ENCODE measurements at places on chromosomes 1 and 21.

DNA sequence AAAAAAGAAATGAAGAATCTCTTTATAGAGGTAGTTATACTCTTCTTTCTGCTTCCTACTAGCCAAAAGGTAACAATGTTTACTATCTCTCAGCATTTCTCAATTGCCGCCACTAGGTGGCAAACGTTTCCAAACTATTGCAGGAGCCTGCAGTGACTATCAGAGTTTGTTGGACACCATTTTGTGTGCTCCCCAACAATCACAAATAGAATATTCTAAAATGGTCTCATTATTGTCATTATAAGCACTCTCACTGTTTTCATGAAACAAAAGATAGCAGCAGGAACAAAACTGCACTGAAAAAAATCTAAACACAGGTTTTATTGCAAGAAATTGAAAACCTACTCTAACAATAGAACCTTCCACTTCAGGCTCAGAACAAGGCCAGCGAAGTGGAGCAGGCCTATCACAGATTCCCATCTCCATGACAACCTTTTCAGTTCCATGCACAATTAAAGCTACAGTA lies 83.9 kb upstream of the PLPPR4 start:
- DNase-seq: peak; percentile 87

DNA sequence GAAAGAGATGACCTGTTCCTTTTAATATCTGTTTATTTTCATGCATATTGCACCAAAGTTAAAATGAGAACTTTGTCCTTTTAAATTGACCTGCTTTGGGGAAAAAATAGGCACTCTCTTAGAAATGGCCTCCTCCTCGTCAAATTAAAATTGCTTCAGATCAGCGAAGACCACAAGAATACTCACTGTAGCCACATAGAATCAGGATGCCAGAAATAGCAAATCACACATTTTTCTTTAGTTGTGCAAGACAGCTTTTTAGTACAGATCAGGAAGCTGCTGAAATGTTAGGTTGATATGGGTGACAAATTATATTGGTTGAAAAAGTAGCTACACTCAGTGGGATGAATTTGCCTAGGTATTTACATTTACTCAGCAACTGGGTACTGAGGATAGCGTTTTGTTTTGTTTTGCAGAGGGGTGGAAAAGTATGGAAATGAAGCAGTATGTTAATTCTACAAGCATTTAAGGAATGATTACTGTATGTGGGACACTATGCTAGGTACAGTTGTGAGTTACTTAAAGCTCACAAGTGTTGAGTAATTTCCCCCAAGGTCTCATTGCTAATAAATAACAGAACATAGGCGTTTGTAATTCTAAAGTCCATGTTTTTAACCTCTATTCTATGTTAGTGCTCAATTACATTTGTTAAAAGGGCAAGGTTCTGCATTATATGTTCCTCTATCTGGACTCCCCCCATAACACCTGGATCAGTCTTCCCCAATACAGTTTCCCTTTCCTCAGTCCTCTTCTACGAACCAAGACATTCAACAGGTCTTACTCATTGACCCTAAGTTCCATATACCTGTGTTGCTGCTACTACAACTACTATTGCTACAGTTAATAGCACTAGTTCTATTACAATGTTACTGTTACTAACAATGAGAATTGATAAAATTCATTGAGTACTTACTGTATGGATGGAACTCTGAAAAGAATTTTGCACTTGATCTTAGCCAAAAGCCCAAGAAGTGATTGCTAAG lies 99.4 kb upstream of the S1PR1 start:
- DNase-seq: no peak

DNA sequence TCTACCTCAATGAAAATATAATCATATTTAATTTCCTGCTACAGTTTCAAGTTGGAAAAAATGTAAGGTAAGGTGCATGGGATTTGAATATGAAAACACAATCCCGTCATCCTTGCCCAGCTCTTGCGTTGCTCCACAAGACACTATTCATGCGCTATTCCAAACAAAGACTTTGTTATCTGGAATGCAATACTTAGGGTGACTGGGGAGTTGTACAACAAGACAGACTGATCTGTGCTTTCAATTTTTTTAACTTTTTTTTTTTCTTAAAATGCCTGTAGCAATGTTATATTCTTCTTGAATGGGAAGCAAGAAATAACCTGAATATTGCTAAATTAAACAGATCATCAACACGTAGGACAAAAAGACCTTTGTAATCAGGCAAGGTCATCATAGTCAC lies 1077.2 kb downstream of the TTLL7 start:
- no peak for DNase-seq

GRCh38 chr1:230306169-230306568 lies 120.0 kb downstream of the PGBD5 start:
- no peak for DNase-seq

DNA sequence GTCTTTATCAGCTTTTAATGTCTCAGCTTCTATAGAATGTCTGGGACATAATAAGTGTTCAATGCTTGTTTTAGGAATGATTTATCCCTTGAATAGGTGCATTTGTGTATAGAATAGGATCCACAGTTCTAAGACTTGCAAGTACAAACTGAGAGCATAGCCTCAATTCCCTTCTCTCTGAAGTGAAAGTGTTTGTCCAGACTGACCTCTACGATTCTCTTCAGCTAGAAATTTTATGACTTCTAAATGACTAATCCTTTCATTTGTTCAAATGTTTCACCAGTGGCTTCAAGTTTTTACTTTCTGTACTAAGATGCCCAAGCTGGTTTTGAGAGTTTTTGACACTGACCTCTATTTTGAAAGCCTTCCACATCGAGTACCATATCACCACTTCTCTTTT lies 608.2 kb upstream of the ADGRL4 start:
- no peak for DNase-seq

DNA sequence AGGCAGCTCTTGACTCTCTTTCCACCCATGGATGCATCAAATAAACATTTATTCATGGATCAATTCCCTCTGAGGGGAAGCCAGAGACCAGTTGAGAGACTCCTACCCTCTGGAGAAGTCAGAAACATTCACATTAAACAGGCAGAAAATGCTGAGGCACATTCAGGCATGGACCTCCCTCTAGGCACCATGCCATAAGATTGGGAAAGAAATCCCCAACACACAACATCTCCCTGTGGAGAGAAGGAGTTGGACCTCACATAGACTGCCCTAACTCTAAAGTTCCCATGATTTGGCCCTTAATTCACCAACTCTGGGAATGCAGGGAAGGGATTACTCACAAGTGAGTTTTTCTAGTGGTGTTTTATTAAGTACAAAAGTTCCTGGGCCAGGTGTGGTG lies 415.3 kb upstream of the C1orf87 start:
- DNase-seq: no peak

DNA sequence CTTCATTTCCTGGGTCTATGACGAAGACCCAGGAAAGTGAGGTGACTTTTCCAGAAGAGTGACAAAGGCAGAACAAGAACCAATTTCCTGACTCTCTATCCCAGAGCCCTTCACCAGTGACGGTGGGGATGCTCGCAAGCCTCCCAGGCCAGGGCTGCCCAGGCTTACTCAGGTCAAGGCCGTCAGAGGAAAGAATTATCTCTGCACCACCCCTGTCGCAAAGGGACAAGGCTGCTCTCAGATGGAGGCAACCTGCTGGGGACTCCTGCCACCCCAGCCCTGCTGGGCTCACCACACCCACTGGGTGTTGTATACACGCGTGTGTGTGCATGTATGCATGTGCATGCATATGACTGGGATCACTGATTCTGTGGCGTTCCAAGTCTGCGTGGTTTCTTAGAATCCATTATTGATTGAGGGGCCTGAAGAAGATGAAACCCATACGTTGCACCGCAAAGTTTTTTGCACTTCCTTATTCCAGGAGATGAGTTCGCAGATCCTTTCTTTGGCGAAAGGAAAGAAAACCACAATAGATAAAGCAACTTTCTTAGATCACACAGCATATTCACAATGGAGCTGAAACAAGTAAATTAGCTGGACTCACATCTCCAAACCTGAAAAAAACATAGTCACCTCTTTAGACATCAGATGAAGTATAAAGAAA lies 255.8 kb downstream of the RHOU start:
- no peak for DNase-seq

DNA sequence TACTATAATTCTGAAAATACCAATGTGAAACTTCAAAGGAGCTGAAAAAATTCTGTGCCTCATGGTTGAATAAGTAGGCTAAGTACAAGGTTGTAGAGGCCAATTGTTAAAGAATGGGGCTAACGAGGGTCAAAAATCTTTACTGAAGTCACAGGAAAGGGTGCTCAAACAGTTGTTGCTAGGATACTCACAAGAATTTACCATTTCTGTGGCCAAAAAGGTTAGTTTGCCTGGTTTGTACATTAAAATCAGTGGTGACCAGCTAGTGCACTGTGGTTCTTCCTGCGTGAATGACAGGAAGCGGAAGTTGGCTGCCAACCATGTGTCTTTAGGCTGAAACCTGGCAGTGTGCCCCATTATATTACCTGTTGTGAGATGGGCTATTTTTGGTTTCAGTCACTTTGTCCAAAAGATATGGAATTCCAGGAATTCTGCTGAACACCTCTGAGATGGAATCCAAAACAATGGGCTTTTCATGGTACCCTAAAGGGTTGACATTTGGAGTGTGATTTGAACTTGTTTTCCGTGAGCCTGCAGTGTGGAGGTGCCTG lies 13.5 kb downstream of the MAP3K21 start:
- DNase-seq: no peak

GRCh38 chr1:63624911-63625310 lies 31.7 kb downstream of the PGM1 start:
- DNase-seq: no peak

GRCh38 chr21:41229509-41230248 lies 61.7 kb downstream of the BACE2 start:
- no peak for DNase-seq

- no peak for DNase-seq
Measured at GRCh38 chr1:2528966-2529783, 888 bp downstream of the HES5 start.

Data from NCI-H1092 (cell line).